ENCODE measurements at places on chromosomes 5 and 9. TPM values are rescaled to one million over a fixed set of nuclear protein-coding genes. Genes with fewer than 3 reads are reported as not detected.

ANKS6 gene
- 13.2 TPM for total RNA-seq

OBP2B gene
- not detected for total RNA-seq

MOB3B gene
- total RNA-seq: 4.3 TPM

ANKRD33B gene
- 3.9 TPM for total RNA-seq

DNA sequence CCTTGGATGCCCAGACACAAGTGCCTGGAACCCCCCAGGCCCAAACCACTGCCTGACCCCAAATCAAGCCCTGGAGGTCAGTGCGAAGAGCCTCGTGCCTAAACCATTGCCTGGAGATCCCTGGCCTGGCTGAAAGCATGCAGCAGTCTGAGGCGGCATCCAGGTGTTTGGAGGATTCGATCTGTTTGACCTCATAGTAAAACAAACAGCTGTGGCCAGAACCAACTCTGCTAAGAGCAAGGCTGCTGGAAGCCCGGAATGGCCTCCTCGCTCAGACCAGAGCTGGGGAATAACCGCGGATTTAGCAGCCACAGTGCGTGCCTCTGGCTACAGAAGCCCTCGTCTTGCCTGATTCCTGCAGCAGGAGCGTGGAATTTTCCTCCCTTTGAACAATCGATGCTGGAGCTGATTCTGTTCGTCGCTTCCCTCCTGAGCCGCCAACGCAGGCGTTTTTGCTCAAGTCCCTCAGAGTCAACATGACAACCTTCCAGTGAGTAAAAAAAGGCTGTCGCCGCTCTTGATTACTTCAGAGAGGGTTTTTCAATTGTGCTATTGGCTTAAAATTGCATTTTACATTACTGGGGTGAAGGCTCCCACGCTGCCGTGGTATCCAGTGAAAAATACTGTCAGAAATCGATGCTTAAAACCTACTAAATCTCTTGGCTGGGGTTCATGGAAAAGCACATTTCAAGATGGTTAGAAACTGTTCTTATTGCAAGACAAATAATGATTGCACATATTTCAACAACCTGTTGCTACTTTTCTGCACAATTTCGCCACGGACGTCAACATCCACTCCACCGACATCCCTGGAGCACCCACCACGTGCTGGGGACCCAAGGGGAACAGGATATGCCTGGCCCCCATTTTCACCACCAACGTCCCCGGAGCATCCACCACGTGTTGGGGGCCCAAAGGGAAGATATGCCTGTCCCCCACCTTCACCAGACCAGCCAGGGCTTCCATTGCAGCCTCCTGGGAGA, 190.0 kb downstream of the OLFM1 start:
- H3K4me3 ChIP-seq: no peak overlapping the region
- peaks cover 40% of the 10 kb centered on the region for H3K4me1 ChIP-seq
- H3K36me3 ChIP-seq: no peaks in the 10 kb centered on the region
- no peak for DNase-seq
- no peaks in the 10 kb centered on the region for H3K27me3 ChIP-seq

DNA sequence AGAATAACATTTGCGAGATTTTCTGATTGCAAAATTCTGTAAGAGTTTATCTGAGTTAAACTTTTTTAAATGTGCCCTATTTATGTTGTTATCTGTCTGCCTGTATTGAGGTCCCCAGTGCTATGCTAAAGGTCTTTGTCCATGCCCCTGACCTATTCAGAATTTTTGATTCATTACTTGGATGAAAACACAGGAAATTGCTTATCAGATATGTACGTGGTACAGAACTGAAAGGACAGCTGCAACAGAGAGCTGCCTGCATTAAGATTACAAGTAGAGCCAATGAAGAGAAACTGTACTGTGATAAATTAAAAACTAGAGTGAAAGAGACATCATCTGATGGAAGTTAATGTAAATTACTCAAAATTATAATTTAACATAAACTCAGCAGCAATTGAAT, 408.8 kb downstream of the ADGRV1 start:
- H3K36me3 ChIP-seq: no peaks in the 10 kb centered on the region
- DNase-seq: no peak
- H3K27me3 ChIP-seq: no peaks in the 10 kb centered on the region
- no peak overlapping the region for H3K27ac ChIP-seq

- no peaks in the 10 kb centered on the region for H3K36me3 ChIP-seq
- no peaks in the 10 kb centered on the region for H3K4me1 ChIP-seq
Observed at GRCh38 chr5:131068893-131069643, 96.0 kb downstream of the HINT1 start.

DNA sequence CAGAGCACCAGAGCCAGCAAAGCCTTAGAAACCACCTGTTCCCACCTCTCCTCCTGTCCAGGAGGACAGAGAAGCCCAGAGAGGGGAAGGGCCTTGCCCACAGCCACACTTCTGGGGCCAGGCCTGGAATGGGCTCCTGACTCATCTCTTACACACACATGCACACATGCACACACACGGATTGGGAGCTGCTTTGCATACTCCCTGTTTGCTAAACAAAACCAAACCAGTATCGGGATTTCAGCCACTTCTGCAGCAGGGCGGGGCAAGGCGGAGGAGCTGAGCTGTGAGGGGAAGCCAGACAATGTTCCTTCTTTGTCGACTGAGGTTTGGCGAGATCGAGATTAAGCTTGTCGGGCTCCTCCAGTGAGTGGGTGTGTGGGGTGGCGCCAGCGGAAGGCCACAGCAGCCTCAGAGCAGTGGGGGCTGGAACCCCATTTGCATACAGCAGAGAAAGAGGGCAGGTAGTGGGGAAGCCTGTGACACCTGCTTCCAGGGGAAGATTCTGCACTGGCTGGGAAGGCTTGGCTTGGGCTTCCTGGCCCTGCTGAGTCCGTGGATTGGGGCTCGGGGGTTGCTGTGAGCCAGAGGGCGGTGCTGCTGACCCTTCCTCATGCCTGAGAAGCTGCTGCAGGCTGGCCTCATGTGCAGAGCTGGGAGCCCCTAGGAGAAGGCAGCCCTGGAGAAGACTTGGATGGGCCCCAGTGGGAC, 16.1 kb downstream of the GFI1B start:
- H3K4me1 ChIP-seq: no peaks in the 10 kb centered on the region
- H3K27me3 ChIP-seq: no peaks in the 10 kb centered on the region
- no peak overlapping the region for H3K4me3 ChIP-seq

DNA sequence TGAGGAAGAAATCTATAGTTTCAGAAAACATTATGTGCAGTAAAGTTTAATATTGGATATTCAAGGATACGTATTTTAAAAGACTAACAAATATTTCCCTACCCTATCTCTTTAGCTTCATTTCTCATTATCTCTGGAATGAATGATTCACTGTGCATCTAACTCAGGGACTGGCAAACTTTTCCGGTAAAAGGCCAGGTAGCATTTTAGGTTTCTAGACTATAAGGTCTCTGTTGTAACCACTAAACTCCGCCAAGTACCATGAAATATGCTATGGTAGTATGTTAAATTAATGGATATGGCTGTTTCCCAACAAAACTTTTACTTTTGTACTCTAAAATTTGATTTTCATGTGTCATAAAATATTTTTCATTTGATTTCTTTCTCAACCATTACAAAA, 13.2 kb downstream of the FEM1C start:
- DNase-seq: no peak
- no peaks in the 10 kb centered on the region for H3K36me3 ChIP-seq
- no peak overlapping the region for H3K27ac ChIP-seq
- no peak overlapping the region for H3K4me3 ChIP-seq
- H3K27me3 ChIP-seq: no peaks in the 10 kb centered on the region

DNA sequence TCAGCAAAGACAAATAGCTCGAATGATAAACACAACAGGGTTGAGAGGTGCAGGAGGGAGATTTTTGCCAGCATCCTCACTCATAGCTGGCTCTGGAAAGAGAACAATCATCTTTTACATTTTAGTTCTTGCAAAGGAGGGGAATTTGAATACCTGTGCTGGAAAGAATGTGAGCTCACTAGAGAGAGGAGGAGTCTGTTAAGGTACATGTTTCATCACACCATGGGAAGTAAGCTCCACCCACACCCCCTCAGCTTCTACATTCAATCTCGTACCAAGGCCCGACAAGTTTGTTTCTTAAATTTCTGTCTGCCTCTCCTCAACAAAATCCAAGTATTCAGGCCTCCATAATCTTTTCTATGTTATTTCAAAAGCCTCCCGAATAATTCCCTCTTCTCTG, 254.6 kb downstream of the BRINP1 start:
- H3K27ac ChIP-seq: no peak overlapping the region
- no peak for DNase-seq

DNA sequence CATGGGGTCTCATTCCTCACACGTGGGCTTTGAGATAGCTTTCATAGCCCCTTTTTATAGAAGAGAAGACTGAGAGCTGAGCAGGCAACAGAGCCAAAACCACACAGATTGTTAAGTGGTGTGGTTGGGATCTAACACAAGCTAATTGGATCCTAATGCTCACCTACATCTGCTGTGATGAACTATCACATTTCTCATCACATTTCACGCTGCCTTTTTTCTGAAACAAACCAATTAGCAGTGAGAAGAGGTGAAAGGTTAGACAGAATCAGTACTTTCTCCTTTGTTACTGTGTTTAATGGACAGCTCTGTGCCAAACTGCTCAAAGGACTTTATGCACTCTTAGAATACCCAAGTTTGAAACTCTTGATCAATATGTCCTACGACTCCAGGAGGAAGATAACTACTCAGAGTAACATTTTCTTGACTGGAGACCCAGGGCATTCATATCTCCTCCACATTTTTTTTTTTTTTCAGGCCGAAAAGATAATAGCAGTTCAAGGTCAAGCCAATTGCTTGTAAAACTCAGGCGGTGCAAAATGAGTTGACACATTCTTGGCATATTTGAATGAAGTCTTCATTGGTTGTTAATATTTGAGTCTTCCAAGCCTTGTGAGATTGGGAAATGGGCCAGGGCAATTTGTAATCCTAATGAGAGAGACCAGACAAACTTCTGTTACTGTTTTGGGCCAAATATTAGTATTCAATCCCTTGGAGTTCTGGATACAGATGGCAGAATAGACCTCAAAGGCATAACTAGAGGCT, 138.4 kb downstream of the KCTD16 start:
- peaks cover 45% of the 10 kb centered on the region for H3K4me1 ChIP-seq
- H3K4me3 ChIP-seq: no peak overlapping the region
- no peaks in the 10 kb centered on the region for H3K27me3 ChIP-seq
- no peaks in the 10 kb centered on the region for H3K36me3 ChIP-seq
- peak; percentile 28 for DNase-seq

GRCh38 chr5:153573326-153574033, 83.0 kb downstream of the GRIA1 start:
- no peak overlapping the region for H3K4me3 ChIP-seq
- no peaks in the 10 kb centered on the region for H3K36me3 ChIP-seq
- no peak overlapping the region for H3K27ac ChIP-seq
- no peaks in the 10 kb centered on the region for H3K27me3 ChIP-seq
- no peaks in the 10 kb centered on the region for H3K4me1 ChIP-seq

DNA sequence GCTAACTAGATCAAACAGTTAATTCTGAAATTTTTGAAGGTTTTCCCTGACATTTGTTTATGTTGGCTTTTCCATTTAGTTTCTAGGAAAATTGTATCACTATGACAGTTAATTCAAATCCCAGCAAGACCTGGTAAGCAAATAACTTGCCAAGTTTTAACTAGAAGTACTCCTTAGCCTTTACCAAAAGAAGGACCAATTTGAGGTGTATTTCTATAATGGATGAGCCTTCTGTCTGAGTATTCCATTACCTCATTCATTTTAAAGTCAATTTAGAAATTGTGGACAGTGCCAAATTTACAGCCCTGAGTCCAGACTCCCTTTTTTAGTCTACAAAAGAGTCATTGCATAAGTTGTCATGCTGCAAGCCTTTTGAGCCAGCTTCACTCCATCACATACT, 687.6 kb downstream of the CETN3 start:
- no peaks in the 10 kb centered on the region for H3K4me1 ChIP-seq
- no peak for DNase-seq

- H3K27ac ChIP-seq: no peak overlapping the region
- no peak for DNase-seq
- no peak overlapping the region for H3K4me3 ChIP-seq
- no peaks in the 10 kb centered on the region for H3K4me1 ChIP-seq
Observed at GRCh38 chr5:111535879-111536549, 23.7 kb upstream of the STARD4 start.

GRCh38 chr9:35258660-35259474, 97.1 kb downstream of the UNC13B start:
- no peaks in the 10 kb centered on the region for H3K27me3 ChIP-seq
- peak overlapping the region; percentile 35 for H3K27ac ChIP-seq
- DNase-seq: peak; percentile 84

All from body of pancreas (tissue), 4 donors.